ENCODE measurements at places on chromosomes 1 and 21.

GRCh38 chr1:66168948-66169671 lies 364.8 kb upstream of the SGIP1 start:
- DNase-seq: no peak

DNA sequence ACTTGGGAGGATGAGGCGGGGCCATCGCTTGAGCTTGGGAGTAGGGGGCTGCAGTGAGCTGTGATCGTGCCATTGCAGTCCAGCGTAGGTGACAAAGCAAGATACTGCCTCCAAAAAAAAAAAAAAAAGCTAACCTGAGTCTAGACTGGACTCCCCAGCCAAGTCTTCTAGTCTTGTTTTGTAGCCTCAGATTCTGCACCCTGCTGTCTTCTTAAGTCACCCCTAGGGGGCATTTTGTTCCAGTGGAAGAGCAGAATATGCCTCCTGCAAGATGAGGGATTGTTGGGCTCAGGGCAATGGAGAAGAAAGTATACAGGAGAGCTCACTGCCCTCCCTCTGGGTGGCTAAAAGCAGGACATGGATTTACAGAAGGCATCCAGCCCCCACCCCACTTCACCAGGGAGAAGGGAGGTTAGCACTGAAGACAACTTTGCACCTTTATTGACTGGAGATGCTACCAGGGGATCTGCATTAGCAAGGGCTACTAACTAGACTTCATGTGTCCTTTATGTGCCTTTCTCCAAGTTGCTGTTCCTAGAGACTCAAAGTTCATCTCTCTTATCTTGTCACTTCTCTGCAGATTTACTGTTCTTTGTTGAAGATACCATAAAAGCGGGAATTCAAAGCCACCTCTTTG lies 15.3 kb upstream of the RNF187 start:
- no peak for DNase-seq

- DNase-seq: no peak
Observed at GRCh38 chr1:111769517-111770146, 13.9 kb downstream of the DDX20 start.

DNA sequence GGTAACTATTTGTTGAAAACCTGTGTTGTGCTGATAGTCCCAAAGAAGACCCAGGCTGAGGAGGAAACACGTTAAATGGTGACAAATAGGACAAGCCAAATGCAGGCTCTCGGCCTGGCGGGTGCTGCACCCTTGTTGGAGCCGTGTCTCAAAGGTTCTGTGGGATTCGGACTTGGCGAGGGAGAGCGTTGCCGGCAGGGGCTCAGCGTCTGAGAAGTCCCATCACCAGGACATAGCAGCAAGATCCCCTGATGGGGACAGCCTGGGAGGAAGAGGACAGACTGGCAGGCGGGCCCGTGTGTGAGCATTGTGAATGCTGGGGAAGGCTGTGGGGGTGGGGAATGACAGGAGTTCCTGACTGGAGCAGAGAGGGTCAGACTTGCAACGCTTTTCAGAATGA lies 142.5 kb downstream of the PGBD5 start:
- DNase-seq: no peak

DNA sequence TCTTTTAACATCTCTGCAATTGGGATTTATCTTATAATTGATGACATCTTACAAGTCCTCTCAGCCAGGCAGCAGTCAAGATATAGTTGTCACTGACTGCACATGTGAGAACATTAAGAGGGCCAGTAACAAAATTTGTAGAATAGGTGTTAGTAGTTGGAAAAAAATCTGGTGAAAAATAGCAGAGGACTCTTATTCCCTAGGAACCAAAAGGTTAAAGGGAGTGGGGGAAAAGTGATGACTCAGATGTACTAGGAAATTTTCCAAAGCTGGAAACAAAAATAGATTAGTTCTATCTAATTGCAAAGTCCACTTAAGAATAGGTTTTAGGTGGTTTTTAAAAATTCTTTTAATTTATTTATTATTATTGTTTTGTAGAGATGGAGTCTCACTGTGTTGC lies 3.6 kb downstream of the NUP210L start:
- DNase-seq: no peak

GRCh38 chr1:204647114-204647804 lies 38.3 kb downstream of the LRRN2 start:
- DNase-seq: no peak

- no peak for DNase-seq
Observed at GRCh38 chr1:239053279-239053678, 333.1 kb upstream of the CHRM3 start.

DNA sequence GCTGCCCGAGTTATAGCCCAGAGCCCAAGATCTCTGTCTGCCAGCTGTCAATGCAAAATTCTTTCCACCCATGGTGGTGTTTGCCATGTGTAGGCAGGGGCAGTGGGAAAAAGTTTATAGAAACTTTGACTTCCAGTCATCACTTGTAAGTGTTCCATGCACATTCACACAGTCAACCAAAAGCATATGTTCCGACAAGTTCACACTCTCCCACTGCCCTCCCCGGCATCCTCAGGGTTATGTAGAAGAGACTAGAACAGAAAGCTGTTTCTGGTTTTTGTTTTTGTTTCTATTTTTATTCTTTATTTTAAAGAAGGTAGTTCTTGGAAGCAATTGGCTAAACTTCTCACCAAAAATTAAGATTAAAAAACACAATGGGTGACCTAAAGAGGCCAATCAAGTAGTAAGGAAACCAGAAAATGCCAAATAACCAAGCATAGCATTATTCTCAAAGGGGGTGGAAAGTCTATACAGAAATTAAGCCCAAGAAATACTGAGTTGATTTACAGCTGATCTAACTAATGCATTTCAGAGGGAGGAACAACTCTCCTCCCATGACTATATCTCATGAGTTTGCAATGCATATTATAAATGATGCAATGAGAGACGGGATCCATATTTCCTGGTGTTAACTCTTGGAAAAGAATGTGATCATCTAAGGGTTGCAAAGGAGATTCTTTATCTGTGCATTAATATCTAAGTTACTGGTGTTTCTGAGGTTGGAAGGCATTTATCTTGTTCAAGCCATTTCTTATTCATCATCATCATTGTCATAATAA lies 91.5 kb upstream of the ETS2 start:
- no peak for DNase-seq

DNA sequence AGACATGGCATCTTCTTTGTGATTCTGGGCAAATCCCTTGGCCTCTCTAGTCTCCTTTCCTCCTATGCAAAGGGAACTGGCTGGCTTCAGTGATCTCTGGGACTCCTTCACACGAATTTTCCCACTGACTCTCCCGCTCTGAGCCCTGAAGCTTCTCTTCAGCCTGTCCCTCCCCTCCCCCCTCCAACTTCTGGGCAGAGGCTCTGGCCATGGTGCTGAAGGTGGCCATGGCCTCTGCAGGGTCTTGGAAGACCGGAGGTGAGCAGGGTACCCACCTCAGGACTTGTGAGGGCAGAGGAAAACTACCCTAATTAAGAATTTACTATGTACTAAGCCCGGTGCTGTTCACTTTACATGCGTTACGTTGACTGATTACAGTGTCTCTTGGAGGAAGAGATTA lies 29.4 kb upstream of the POU3F1 start:
- no peak for DNase-seq

GRCh38 chr1:92484472-92485380 lies 2.0 kb downstream of the GFI1 start:
- DNase-seq: no peak

DNA sequence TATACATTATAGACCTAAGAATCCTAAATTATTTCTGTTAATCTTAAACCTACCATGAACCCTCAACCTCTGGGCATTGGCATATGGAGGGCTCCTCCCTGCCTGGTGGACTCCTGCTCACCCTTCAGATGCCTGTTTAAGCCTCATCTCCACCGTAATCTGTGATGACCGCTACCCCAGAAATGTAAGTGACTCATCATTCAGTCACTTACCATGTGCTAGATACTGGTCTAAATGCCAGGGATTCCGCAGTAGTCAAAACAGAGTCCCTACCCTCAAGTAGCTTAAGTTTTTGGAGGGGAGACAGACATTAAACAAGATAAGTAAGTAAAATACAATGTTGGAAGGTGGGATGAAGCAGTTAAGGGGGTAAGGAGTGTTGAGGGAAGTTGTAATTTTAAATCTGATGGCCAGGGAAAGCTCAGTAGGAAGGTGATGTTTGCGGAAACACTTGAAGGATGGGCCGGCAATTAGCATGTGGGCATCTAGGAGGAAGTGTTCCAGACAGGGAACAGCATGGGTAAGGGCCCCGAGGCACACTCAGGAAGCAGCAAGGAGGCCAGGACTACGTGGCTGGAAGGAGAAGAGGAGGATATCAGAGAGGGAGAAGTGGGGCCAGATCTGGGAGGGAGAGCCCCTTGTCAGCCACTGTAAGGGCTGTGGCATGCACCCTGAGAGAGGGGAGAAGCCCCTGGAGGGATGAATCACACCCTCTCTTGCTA lies 141.7 kb upstream of the HOOK1 start:
- no peak for DNase-seq

- DNase-seq: no peak
Observed at GRCh38 chr1:187001198-187001889, 172.6 kb downstream of the PLA2G4A start.

GRCh38 chr1:150282558-150282958 lies 204 bp downstream of the CIART start:
- no peak for DNase-seq

DNA sequence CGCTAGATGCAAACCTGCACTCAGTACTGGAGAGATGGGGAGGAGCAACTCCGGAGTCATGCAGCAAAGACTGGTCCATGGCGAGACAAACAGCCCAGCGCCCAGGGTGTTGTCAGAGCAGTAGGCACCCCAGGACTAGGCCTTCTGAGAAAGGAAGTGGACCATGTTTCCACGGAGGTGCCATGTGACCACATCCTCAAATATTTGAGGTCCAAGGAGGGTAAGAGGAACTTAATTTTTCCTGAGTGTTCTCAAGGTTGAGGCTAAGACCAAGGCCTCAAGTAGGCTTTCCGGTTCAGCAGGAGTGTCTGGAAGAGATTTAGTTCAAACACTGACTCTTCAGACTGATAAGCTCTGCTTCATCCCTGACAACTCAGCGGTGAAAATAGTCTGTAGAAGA lies 186.2 kb downstream of the RHOU start:
- no peak for DNase-seq
